Kidney (tissue), 22 donors: ENCODE measurements at places on chromosomes 3 and 15. TPM values are rescaled to one million over a fixed set of nuclear protein-coding genes. Genes with fewer than 3 reads are reported as not detected.

- H3K4me3 ChIP-seq, result no peak overlapping the region
- H3K36me3 ChIP-seq, result no peaks in the 10 kb centered on the region
- DNase-seq, result no peak
Measured at GRCh38 chr15:63169788-63170187, 12.5 kb upstream of the RPS27L start.

Gene RAB6B
- total RNA-seq, result 17.7 TPM

Gene ZMYND10
- total RNA-seq, result 14.2 TPM

DNA sequence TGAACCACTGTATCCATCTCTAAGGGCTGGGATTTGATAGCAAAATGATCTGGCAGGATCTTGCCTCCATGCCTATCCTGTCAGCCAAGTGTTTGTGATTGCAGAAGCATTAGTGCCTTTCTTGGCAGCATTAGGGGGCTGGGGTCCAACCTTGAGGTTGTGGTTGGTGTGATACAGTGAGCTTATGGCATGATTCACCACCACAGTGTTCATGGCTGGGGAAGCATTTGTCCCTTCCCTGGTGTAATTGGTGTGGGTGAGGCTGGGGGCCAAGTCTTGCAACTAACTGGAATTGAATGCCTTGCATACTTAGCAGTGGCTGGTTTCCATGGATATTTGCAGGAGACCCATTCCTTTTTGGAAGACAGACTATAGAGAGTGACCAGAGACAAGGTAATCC lies 271.0 kb upstream of the TBL1XR1 start:
- H3K4me1 ChIP-seq, result no peaks in the 10 kb centered on the region
- no peaks in the 10 kb centered on the region for H3K27me3 ChIP-seq
- DNase-seq, result no peak
- H3K27ac ChIP-seq, result no peak overlapping the region
- H3K4me3 ChIP-seq, result no peak overlapping the region

DNA sequence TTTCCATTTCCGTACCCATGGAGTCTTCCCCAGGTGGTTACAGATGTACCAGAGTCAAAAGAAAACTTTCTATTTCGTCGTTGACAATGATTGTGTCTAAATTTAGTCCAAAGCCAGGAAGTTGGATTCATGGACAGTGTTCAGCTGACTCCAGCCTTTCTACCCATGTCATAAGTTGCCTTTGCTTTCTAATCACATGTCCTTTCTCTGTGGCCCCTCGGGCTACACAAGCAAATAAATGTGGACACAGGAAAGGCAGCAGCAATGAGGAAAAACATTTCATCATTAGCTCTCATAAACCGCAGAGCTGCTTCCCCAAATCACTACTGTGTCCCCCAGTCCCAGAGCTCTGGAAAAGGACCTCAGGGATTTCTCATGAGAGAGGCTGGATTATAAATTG lies 82.0 kb downstream of the USF3 start:
- no peaks in the 10 kb centered on the region for H3K36me3 ChIP-seq
- no peaks in the 10 kb centered on the region for H3K27me3 ChIP-seq
- DNase-seq, result no peak
- H3K4me1 ChIP-seq, result no peaks in the 10 kb centered on the region
- no peak overlapping the region for H3K27ac ChIP-seq
